ENCODE measurements at places on chromosomes 2 and 18. TPM values are rescaled to one million over a fixed set of nuclear protein-coding genes. Genes with fewer than 3 reads are reported as not detected.

- DNase-seq: no peak
These were observed 488.6 kb downstream of the BCL11A start for GRCh38 chr2:60064687-60065389.

DNA sequence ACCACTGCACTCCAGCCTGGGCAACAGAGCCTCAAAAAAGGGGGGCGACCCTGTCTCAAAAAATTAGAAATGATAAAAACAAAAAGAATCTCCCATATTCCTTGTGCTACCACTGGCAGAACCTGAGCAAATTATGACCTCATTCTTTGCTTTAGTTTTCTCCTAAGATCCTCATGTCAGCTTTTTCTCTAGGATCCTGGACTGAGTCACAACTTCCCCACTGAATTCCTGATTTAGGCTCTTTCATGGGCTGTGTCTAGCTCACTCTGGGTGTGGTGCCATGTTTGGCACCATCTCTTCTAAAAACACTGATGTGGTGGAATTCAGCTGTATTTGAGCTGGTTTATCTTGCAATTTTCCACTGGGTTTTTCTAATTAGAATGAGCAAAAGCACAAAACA lies 37.1 kb downstream of the EXOC6B start:
- DNase-seq: no peak

The GPR45 gene
- not detected for polyA plus RNA-seq

GRCh38 chr2:36356298-36356989 lies 866 bp downstream of the CRIM1 start:
- no peak for DNase-seq

DNA sequence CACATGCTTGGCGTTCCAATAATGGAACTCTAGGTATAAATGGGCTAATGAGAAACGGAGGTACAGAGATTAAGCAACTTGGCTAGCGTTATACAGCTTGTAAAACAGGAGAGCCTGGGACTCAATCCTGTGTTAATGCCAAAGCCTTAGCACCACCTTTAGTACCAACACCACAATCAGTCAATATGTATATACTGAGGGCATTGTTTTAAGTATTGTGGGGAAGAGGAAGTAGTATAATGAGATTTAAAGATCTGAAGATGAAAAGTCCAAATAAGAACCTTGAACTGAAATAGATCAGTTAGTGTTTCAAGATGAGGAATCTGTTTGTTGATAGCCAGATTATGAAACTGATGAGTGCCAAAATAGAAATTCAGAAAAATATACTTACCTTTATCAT lies 8.1 kb downstream of the MARS2 start:
- DNase-seq: no peak

The APCDD1 gene
- polyA plus RNA-seq: 93.6 TPM
